Glutamatergic neuron (in vitro differentiated cells): ENCODE measurements at places on chromosomes 1 and 21.

- peaks cover 2% of the 10 kb centered on the region for H3K27me3 ChIP-seq
- H3K4me3 ChIP-seq: peak overlapping the region; percentile 39
- no peaks in the 10 kb centered on the region for H3K36me3 ChIP-seq
- H3K27ac ChIP-seq: peak overlapping the region; percentile 92
Observed at GRCh38 chr1:25895365-25895990, 10.7 kb downstream of the STMN1 start.

- peaks cover 13% of the 10 kb centered on the region for H3K27me3 ChIP-seq
- no peak overlapping the region for H3K27ac ChIP-seq
- H3K36me3 ChIP-seq: peaks cover 15% of the 10 kb centered on the region
- H3K4me3 ChIP-seq: no peak overlapping the region
Observed at GRCh38 chr1:246782120-246782900, 58.1 kb downstream of the SCCPDH start.

- no peak overlapping the region for H3K4me3 ChIP-seq
- no peaks in the 10 kb centered on the region for H3K27me3 ChIP-seq
- peaks cover 3% of the 10 kb centered on the region for H3K36me3 ChIP-seq
- DNase-seq: no peak
- H3K27ac ChIP-seq: no peak overlapping the region
Observed at GRCh38 chr1:45067806-45068205, 55.8 kb downstream of the UROD start.

DNA sequence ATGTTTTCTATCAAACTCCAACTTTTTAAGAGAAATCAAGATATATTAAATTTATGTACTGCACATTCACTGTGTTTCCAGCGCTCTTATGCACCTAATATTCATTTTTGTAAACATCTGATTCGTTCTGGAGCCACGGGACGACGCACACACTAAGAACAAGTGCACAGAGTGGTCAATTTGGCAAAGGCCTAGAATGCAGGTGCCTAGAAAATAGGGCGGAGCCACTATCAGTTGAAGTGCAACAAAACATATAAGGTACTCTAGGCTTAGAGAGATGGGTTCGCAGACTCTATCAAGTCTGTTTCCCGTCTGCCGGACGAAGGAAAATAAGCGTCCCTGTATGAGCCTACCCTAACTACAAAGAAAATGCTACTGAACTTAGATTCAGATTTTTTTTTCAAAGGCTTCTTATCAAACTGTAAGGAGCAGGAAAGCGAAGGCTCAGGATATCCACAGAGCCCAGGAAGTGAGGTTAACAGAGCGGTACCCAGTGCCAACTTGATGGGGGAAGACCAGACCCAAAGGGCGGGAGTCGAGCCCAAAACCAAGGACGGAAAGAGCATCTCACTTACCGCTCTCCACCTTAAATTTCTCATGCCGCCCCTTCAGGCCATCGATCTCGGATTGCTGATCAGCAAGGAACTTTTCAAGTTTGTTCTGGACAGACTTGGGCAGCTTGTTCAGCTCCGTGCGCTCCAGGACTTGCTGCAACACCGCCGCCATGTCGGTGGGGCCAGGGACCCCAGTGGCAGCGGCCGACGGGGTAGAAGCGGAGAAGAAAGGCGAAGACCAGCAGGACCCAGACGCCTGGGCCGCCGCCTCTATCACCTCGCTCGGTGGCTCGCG lies 526 bp downstream of the TPR start:
- no peaks in the 10 kb centered on the region for H3K36me3 ChIP-seq
- H3K4me1 ChIP-seq: peaks cover 1% of the 10 kb centered on the region
- H3K27ac ChIP-seq: peak overlapping the region; percentile 75
- no peak for DNase-seq
- H3K4me3 ChIP-seq: peak overlapping the region; percentile 100

- H3K4me1 ChIP-seq: no peaks in the 10 kb centered on the region
- no peak for DNase-seq
- H3K36me3 ChIP-seq: no peaks in the 10 kb centered on the region
Observed at GRCh38 chr21:17002594-17003257, 510.1 kb upstream of the CXADR start.

- H3K4me1 ChIP-seq: no peaks in the 10 kb centered on the region
- H3K27ac ChIP-seq: no peak overlapping the region
- H3K27me3 ChIP-seq: no peaks in the 10 kb centered on the region
- H3K4me3 ChIP-seq: no peak overlapping the region
Observed at GRCh38 chr1:116766616-116767469, 12.6 kb downstream of the CD2 start.

DNA sequence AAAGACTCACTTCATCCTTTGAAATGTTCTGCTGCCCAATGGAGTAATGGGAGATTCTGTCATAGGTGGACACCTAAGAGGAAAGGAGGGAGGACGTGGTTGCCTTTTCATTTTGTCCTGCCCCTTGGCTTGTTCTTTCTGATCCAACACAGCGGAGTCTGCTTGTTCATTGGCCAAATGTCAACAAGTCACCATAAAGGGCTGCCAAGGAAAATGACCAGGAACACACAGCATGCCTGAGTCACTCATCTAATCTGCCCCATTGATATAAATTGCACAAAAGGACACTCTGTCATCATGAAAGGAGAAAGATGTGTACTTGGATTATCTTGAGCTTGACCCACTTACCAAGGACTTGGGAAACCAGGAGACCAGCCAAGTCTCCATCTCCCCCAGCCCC lies 422.9 kb downstream of the SETD4 start:
- no peaks in the 10 kb centered on the region for H3K4me1 ChIP-seq
- no peaks in the 10 kb centered on the region for H3K27me3 ChIP-seq
- DNase-seq: no peak
- H3K36me3 ChIP-seq: no peaks in the 10 kb centered on the region
- no peak overlapping the region for H3K27ac ChIP-seq
- no peak overlapping the region for H3K4me3 ChIP-seq
